ENCODE measurements at places on chromosomes 12 and 14.

DNA sequence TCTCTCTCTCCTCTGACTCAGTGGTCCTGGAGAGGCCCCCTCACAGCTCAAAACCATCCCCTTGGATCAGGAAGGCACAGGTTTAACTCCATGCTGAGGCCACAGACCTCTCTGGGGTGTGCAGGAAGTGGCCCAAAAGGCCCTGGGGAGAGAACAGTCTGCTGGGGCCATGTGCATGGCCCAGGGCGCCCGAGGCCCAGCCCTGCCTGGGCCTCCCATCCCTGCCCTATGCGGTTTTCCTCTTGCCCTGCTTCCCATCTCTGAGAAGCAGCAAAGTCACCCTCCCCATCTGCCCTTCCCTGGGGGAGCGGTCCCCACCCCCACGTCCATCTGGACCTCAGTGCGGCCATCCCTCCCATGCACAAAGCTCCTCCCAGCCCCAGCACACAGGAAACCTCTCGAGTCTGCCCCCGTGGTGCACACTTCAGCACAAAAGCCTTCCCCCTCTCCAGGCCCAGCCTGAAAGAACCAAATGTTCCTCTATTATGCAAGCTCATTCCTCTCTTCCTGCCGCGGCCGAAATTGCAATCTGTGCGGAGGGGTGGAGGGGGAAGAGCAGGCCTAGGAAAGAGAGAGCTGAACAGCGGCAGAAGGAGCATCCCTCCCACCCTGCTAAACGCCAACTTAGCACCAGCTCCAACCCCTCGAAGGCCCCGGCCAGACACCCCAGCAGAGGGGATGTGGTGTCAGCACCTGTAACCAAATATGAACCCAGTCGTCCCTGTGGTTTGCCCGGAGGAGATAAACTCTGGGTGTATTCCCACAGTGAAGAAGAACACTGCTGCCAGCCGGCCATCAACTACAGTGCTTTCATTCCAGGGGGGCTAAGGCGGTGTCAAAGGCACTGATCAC lies 108.5 kb downstream of the SCARB1 start:
- DNase-seq = peak; percentile 90

GRCh38 chr12:84554199-84554723 lies 358.3 kb downstream of the SLC6A15 start:
- DNase-seq = no peak

DNA sequence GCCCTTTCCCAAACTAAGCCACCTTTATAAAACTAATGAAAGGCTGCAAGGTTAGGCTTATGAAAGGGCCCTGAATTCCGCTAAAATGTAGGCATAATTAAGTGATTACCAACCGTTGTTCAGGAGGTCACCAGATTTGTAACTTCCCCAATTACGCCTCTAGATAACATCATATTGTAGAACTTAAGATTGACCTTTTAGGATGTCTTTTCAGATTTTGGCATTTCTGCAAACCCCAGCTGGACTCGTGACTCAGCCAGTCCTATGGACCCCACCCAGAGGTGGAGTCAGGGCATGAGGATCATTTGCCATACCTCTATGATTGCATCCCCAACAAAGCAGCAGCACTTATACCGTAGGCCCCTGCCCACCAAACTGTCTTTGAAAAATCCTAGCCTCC lies 3.7 kb upstream of the LPCAT3 start:
- DNase-seq = peak; percentile 48

DNA sequence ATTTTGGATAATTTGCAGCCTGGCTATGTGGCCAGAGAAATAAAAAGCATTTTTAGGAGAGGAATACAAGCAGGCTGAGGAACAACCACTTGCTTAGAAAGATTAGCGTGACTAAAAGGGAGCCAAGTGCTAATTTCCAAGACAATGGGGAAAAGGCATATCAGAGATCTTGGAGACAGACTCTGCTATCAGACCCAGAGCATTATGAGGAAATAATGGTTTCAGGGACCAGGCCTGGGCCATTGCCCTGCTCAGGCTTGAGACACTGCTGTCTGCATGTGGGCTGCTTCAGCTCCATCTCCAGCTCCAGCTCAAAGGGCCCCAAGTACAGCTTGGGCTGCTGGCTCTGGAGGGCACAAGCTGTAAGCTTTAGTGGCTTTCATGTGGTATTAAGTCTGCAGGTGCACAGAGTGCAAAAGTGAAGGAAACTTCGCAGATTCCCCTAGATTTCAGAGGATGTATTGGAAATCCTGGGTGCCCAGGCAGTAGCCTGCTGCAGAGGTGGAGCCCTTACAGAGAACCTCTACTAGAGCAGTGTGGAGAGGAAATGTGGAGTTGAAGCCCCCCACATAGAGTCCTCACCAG lies 449.2 kb downstream of the ZFP36L1 start:
- no peak for DNase-seq

GRCh38 chr12:52132754-52133161 lies 53.3 kb downstream of the SMIM41 start:
- peak; percentile 50 for DNase-seq

- DNase-seq = no peak
Observed at GRCh38 chr12:49609875-49610154, 4.4 kb upstream of the FAM186B start.

DNA sequence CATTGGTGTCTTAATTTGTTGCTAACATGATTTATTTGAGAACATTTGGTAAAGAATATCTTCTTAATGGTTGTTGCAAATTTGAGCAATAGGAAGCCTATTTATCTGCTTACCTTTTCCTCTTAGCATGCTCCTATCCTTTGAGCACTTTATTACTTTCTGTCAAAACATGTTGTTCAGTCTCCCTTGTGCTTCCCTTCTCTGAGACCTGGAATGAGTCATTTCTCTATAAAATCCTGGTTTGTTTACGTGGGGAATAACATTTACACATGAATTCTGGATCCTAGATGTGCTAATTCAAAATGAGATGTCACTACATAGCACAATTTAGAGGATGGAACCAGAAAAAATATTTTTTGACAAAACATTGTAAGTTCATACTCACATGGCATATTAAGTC lies 844.0 kb upstream of the LRFN5 start:
- no peak for DNase-seq

DNA sequence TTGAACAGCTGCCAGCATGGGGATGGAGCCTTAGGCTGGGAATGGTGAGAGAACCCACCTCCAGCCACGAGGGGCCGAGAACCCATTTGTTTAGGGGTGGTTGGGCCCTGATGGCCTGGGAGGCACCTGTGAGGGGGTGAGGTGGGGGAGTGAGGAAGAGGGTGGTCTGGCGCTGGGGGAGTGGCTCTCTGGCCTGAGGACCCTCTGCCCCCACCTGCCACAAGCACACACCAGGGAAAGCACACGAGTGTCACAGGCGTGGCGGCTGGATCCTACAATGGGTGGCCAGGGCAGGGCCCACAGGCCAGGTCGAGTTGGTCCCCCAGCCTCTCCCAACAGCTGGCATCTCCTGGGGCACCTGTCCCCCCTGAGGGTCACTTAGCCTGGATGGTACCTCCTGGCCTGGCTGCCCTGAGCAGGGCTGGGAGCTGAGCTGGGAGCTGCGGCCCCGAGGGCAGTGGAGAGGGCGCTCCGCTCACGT lies 340.5 kb downstream of the TMEM121 start:
- no peak for DNase-seq

- DNase-seq = no peak
Observed at GRCh38 chr12:45279931-45280830, 64.3 kb downstream of the ANO6 start.

DNA sequence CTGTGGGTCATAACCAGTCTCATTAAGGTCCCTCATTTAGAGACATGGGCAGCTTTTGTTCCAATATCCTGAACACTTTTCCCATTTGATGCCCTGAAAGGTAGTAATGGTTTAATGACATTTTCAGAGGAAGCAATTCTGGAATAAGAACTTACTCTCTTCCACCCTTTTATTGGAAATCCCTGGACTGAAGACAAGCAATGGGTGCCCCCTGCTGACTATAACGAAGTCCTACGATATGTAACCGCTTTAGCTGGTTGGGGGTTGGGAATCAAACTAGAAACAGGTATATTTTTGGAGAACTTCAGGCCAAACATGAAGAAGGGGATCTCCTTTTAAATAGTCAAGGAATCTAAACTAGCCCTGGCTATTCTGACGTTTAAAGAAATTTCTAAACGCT lies 20.5 kb downstream of the SARNP start:
- DNase-seq = peak; percentile 55

Data from suppressor macrophage treated with lipopolysaccharide for 1 hour (primary cell).